ENCODE measurements at places on chromosomes 11 and 22.
A peak's percentile ranks its signal among the peaks of the same experiment; 100 is the strongest.

- DNase-seq, result no peak
Observed at GRCh38 chr11:14386895-14387480, 28.0 kb upstream of the RRAS2 start.

DNA sequence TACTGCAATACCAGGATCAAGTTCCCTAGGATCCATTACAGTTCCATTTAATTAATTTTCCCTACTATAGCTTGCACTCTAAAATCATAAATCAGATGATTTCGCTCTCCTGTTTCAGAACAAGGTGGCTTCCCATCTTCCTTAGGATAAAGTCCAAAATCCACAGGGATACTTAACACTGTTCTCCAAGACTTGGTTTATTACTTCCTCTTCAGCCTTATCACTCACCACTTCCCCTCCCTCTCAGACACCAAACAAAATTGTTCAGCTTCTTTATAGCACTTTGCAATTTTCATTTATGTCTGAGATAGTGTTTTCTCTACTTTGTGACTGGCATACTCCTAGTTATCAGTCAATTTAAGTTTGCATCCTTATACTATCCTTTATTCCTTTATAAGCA lies 124.6 kb downstream of the GRIA4 start:
- no peak for DNase-seq

- DNase-seq, result peak; percentile 37
Observed at GRCh38 chr11:33065445-33066178, 26.2 kb downstream of the TCP11L1 start.

GRCh38 chr11:73759610-73760134 lies 1.2 kb downstream of the RAB6A start:
- DNase-seq, result no peak

DNA sequence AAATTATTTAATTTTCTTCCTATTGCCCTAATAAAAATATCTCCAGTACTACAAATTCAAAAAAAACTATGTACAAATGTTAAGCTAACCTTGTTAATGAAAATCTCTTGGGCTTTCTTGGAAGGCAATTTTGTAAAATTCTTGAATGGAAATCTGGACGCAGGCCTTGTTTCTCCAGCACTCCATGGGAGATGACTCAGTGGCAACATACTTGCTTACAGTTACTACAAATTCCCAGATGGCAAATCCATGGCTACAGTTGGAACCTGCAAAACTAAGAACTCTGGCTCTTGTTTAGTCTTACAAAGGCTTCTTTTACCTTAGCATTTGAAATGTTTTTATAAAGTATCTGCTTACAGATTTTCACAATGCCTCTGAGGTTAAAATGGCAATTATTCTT lies 725.2 kb downstream of the DLG2 start:
- no peak for DNase-seq

GRCh38 chr11:35153280-35153679 lies 14.3 kb downstream of the CD44 start:
- DNase-seq, result no peak

DNA sequence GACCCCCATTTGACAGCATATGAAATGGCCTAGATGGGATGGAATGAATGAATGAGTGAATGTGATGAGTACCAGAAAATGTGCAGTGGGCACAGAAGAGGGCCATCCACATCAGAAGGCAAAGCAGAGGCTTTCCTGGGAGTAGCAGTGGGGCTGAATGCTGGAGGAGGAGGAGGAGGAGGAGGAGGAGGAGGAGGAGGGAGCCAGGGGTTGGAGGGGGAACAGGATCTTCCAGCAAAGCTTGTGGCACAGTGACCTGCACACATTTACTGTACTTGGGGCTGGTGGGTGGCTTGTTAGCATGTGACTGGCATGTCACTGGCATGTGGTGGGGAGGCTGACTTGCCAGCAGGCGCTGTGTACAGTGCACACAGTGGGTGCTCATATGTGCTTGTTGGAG lies 9.5 kb downstream of the SEPTIN3 start:
- no peak for DNase-seq

GRCh38 chr11:98600103-98600502 lies 420.6 kb upstream of the CNTN5 start:
- DNase-seq, result no peak

DNA sequence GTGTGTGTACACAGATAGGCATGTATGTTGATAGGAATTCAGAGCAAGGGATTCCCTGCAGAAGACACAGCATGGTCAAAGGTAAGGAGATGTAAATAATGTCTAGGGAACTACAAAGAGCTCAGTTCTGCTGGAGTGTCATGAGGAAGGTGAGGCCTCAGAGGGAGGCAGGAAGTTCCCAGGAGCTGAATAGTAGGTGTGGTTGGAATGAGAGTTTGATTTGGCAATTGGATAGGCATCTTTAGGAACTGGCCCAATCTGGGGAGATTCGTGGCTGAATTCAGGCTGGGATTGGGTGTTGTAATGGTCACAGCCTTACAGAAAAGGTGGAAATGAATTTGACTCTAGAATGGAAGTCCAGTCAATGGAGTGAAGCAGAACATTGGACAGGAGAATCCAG lies 123.6 kb upstream of the TIMP3 start:
- DNase-seq, result no peak

- DNase-seq, result no peak
Observed at GRCh38 chr11:95514416-95515110, 275.0 kb downstream of the FAM76B start.

DNA sequence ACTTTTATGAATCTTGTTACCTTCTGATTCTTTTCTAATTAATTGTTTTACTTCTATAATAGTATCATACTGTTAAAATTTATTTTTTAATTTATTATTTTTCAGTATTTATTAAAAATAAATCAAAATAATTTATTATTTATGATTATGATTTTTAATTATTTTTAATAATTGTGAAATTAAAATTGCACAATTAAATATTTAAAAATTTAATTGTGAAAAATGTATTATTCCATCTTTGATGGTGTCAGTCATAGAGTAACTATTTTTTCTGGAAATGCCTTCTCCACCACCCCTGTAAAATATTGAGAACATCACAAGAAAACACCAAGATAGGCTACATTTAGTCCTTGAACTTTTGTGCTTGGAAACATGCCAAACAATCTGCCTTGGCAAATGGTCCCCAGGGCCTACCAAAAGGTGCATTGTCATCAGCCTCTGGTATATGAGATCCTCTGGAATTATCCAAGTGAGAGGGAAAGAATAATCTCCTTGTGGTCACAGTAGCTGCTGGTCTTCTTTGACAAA lies at the start of gene OR8H2:
Gene OR8H2, plus strand, starts transcription at position 478 of the 528 bp plus-strand sequence. CDS start 1,356 bp downstream, outside the sequence.
- DNase-seq, result no peak

DNA sequence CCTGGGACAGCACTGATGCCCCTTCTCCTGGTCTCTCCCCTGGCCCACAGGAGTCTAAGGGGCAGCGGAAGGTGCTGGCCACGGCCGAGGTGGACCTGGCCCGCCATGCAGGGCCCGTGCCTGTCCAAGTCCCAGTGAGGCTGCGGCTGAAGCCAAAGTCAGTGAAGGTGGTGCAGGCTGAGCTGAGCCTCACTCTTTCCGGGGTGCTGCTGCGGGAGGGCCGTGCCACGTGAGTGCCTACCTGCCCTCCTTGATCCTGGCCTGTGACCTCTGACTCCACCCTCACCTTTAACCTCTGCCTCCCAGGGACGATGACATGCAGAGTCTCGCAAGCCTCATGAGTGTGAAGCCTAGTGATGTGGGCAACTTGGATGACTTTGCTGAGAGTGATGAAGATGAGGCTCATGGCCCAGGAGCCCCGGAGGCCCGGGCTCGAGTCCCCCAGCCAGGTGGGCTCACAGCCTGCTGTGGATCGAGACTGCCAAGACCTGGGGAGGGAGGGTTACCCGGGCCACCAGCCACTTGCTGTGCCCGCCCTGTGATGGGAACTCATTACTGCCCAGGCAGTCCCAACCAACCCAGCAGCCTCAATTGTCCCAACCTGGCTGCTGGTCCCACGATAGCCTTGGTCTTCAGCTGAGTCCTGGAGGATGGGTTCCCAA lies 4.3 kb downstream of the EHBP1L1 start:
- DNase-seq, result no peak

DNA sequence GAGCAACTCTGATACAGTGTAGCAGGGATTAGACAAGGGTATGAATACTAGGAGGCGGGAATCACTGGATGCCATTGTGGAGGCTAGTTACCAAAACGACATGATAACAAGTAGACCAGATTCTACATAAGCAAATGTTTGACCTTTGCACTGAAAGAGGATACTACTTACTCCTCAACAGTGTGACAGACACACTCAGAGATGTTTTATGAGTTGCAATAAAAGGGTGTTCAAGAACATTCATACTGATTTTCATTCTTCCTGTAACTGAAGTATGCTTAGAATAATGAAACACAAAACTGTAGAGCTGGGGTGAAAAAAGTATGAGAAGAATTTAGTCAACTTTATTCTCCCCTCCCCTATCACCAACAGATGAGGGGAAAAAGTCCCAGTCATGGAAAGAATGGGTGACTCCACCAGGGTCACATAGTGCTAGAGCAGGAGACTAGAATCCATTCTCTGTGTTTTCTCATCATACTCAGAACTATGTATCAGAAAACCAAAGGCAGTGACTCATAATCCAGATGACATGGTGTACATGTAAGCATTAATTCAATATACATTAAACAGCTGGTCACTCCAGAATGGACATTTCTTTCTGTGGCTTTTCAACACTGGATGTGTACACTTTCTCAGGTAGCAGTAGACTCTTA lies 32.8 kb downstream of the ARHGAP20 start:
- DNase-seq, result no peak

GRCh38 chr11:2575591-2576051 lies 124.2 kb downstream of the KCNQ1OT1 start:
- no peak for DNase-seq

DNA sequence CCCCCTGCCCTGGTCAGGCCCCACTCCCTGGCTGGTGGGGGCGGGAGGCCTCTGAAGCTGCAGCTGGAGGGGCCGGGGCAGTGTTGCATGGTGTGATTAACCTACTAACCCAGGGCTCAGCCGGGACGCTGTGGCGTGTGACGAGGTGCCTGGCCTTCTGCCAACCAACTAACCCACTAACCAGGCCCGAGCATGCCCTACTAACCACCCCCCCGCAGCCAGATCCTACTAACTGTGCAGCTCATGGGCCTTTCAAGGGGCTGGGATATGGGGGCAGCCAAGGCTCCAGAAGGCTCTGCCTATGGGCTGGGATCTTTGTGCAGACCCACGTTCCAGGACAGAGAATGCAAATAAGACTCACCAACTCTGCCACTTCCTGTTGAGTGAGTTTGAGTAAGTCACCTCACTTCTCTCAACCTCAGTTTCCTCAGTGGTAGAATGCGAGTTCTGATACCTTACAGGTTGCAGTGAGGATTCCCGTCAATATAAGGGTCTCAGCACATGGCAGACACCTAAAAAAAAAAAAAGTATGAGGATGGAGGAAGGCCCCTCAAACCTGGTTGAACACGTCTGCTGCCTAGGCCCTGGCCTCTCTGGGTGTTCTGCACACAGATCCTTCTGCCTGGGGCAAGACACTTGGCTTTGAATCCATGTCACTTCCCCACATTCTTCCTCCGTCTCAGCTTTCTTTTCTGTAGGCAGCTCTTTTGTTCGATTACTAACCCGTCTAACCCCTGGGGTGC lies 14.1 kb downstream of the MIAT start:
- no peak for DNase-seq

GRCh38 chr11:444396-445144 lies 2.8 kb upstream of the ANO9 start:
- DNase-seq, result no peak

DNA sequence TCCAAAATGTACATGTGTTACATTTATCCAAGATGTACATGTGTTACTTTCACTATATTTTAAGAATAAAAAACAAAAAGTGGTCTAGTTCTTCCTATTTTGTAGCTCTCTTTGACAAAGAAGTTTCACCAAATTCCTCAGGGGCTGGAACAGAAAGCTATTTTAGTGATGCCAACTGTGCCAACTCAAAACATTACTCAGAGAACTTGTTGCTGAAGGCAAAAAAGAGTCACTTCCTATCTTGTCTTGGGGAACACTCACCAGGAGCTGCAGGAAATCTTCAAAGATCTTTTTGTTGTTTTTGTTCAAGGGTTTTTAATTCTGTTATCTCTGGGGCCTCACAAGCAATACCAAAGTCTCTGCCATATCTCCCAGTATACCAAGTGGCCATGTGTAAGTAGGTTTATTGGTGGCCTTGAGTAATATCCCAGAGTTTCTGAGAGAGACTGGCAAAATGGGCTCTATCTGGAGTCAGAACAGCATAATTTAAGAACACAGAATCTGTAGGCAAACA lies 13.6 kb upstream of the EED start:
- DNase-seq, result no peak

GRCh38 chr11:638631-639331 lies 1.7 kb downstream of the DRD4 start:
- DNase-seq, result no peak

GRCh38 chr11:9571071-9571762 lies 2.3 kb upstream of the WEE1 start:
- no peak for DNase-seq

GRCh38 chr11:22879630-22880029 lies 19.4 kb upstream of the CCDC179 start:
- no peak for DNase-seq

- DNase-seq, result no peak
Observed at GRCh38 chr11:69024509-69024908, 11.5 kb upstream of the MRGPRF start.

- DNase-seq, result no peak
Observed at GRCh38 chr22:42990131-42990838, 24.7 kb downstream of the PACSIN2 start.

- DNase-seq, result no peak
Observed at GRCh38 chr22:35033635-35034296, 32.2 kb upstream of the ISX start.

- peak; percentile 45 for DNase-seq
Observed at GRCh38 chr11:123580557-123581275, 73.7 kb downstream of the SCN3B start.

GRCh38 chr11:102553835-102554282 lies 23.3 kb upstream of the MMP7 start:
- DNase-seq, result no peak

GRCh38 chr11:134294664-134295063 lies 18.5 kb downstream of the GLB1L3 start:
- DNase-seq, result no peak

GRCh38 chr11:128250482-128250881 lies 336.9 kb downstream of the ETS1 start:
- DNase-seq, result no peak

- no peak for DNase-seq
Observed at GRCh38 chr11:60116996-60117790, 28.7 kb downstream of the MS4A2 start.

- no peak for DNase-seq
Observed at GRCh38 chr11:61349189-61349751, 12.4 kb downstream of the CYB561A3 start.

DNA sequence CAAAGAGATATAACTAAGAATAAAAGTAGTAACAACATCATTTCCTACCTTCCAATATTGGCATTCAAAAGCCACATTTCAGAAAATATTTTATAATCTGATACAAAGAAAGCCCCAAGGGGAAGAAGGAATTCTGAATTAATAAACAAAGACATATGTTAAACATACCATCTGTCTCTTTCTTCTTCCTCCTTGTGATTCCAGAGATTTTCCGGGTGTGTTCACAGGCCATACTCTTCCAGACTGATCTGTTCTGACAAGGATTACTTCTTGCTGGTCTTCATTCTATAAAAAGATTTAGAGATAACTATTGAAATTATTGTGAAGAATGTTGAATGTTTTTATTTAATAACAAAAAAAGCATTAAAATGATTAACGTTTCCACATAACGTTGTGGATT lies 65.0 kb downstream of the CWF19L2 start:
- no peak for DNase-seq

Measured in HL-60 (cell line).